Activated CD4-positive, alpha-beta T cell treated with anti-CD3 and anti-CD28 coated beads, Interleukin-2, amount 50 U/mL, for 16 hours (primary cell): ENCODE measurements at places on chromosomes 12 and 14.

- DNase-seq: no peak
These were observed 2.2 kb downstream of the GUCY2C start for GRCh38 chr12:14694145-14694714.

GRCh38 chr14:90424075-90424474 is 27.2 kb downstream of the CALM1 start:
- DNase-seq: no peak

DNA sequence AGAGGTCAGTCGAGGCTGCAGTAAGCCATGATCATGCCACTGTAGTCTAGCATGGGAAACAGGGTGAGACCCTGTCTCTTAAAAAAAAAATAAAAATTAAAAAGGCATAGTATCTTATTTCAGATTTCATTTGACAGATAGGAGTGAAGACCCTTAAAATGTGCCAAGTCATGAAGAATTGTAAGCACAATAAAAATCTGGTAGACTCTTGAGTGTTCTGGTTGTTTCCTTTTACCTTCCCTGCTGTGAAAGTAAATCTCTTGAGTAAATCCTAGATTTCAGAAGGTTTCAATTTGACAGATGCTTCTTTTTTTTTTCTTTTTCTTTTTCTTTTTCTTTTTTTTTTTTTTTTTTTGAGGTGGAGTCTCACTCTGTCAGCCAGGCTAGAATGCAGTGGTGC is 109.0 kb downstream of the ESR2 start:
- peak; percentile 49 for DNase-seq

GRCh38 chr12:47927346-47927745 is 22.6 kb upstream of the VDR start:
- no peak for DNase-seq

GRCh38 chr14:71523630-71524319 is 408.5 kb upstream of the RGS6 start:
- DNase-seq: peak; percentile 74

GRCh38 chr12:15005064-15005463 is 32.2 kb downstream of the PDE6H start:
- DNase-seq: no peak

DNA sequence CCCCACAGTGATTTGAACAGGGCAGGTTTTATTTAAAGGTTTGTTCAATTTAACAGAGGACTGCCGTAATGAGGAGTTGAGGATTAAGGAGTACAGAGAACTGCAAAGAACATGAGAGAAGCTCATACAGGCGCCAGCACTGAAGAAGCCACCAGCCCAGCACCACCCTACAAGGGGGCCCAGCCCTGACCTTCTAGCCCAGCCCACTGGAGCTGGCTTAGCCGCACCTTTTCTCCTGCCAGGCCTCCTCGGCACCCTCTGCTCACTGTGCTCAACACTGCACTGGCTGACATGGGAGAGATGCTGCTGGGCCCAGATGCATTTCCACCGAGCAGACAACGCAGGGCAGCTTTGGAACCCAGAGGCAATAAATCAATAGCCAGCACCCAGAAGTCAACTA is 36.5 kb upstream of the SFSWAP start:
- DNase-seq: no peak
